ENCODE measurements at places on chromosomes 3 and 15.

- no peak for DNase-seq
Observed at GRCh38 chr3:143718463-143718862, 129.8 kb downstream of the SLC9A9 start.

- peak; percentile 23 for DNase-seq
Observed at GRCh38 chr3:138114988-138115971, at the start of gene DZIP1L. DZIP1L (minus strand) TSS chr3:138115608; CDS start chr3:138103971, 11,637 bp downstream.

GRCh38 chr3:16337856-16338540 lies 73.0 kb downstream of the OXNAD1 start:
- DNase-seq: no peak

DNA sequence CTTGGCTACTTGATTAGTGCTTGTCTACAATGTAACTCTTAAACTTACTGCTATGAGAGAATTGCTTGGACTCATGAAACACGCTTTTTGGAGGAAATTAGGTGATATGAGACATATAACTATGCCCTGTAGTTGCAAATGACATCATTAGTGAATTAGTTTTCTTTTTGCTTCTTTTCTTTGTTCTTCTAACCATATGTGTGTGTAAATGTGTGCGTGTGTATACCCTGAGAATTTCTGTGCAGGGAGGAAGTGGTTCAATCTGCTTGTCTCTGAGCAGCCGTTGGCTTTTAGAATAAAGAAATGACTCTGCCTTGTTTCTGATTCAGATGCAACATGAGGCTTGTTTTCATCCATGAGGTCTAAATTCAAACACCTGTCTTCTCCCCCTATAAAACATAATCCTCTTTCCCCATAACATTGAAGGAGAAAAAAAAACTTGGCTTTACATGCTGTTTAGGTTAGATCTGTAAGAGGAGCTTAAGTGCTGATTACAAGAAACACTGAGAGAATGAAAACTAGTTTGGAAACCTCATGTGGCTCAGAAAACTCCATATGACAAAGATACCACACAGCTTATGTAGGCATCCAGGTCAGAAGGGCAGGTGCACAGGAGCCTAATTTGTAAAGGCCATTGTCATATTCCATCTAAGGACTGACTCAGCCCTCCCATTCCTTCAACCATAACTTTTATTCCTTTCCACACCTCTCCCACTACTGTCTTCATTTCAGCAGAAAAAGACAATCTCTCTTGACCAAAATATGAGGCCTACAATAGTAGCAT lies 30.5 kb upstream of the BLM start:
- no peak for DNase-seq

GRCh38 chr15:36798366-36798765 lies 218.9 kb downstream of the CDIN1 start:
- DNase-seq: no peak

- no peak for DNase-seq
Observed at GRCh38 chr3:46482632-46483350, 15.0 kb upstream of the RTP3 start.

- no peak for DNase-seq
Observed at GRCh38 chr3:171453180-171453886, 6.9 kb downstream of the TNIK start.

GRCh38 chr15:46567968-46568367 lies 933.1 kb downstream of the SQOR start:
- no peak for DNase-seq

- DNase-seq: no peak
Observed at GRCh38 chr3:44100298-44100695, 141.4 kb upstream of the TOPAZ1 start.

GRCh38 chr3:14154276-14154675 lies 24.1 kb downstream of the XPC start:
- no peak for DNase-seq

GRCh38 chr15:39488516-39488915 lies 92.4 kb upstream of the THBS1 start:
- DNase-seq: peak; percentile 30

GRCh38 chr3:70880421-70880820 lies 568.0 kb upstream of the MDFIC2 start:
- no peak for DNase-seq

DNA sequence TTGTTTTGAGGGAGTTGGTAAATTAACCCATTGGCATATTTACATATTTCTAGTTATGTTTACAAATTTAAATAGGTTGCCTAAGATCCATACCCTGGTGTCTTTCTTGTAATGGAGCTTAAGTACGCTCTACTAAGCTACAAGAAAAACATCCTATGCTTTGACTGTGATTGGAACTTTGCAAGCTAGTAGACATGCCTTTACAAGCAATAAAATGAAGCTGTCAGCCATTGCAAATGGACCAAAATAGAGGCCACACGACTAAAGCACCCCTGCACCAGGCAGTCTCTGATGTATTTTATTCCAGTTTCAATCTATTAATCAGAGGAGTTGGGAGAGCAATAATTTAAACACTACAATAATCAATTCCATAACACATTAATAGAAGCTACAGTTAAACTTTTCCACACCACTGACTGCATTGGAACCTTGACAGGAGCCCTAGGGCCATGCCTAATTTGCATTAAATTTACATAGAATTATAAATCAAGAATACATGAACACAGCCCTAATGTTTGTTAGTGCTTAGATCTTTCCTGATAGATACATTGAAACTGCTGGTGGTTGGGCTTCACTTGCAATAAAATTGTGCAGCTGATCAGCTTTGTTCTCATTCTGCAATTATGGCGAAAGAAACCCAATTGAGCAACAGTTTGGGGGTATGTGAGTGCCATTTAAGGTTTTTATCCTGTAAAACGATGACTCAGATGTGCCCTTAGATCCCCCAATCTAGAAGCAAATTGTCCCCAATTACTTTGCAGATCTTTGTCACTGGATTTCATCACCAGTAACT lies 360.1 kb downstream of the LSAMP start:
- no peak for DNase-seq

- no peak for DNase-seq
Observed at GRCh38 chr3:100042166-100042981, 71.9 kb downstream of the FILIP1L start.

GRCh38 chr15:54035616-54036015 lies 57.4 kb downstream of the UNC13C start:
- no peak for DNase-seq

- no peak for DNase-seq
Observed at GRCh38 chr15:87767516-87767915, 489.0 kb downstream of the NTRK3 start.
